Stimulated activated CD4-positive, alpha-beta T cell treated with anti-CD3 and anti-CD28 coated beads, Interleukin-4, amount 100 ng/mL, for 48 hours (primary cell): ENCODE measurements at places on chromosomes 2 and 18.
A peak's percentile ranks its signal among the peaks of the same experiment; 100 is the strongest.

GRCh38 chr18:63924551-63924950, 16.8 kb downstream of the SERPINB10 start:
- no peak for DNase-seq

GRCh38 chr2:222257645-222258044, 41.2 kb downstream of the PAX3 start:
- no peak for DNase-seq

DNA sequence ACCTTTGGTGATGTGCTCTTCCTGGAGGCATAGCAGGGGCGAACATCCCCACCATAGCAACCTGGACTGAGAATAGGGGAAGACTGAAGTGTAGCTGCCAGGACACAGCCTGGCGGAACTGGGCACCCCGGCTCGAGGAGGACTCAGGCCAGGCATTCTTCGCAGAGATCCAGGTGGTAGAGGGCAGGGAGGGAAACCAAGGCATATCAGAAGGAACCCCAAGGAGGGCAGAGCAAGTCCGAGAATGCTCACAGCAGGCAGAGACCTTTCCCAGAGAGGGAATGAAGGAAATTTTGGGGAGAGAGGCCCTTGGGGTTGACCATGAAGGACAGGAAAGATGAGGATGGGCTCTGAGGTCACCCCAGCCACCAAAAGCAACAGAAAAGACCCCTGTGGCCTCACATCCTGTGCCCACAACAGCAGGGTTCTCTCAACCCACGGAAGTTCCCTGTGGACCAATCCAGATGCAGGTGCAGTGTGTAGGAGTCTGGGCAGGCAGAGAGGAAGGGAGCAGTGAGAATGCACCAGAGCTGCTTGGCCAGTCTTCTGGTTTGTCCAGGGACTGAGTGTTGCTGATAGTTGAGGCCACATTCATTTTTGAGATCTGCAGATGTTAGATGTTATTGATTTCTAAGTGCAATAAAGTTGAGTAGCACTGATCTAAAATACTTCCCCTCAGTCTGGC, 136.9 kb downstream of the PXDN start:
- DNase-seq, result no peak

GRCh38 chr2:239238839-239239606, 161.8 kb downstream of the HDAC4 start:
- no peak for DNase-seq

GRCh38 chr2:85264471-85264870, 63.3 kb downstream of the TGOLN2 start:
- DNase-seq, result no peak

- no peak for DNase-seq
Observed at GRCh38 chr18:69758458-69758857, 189.2 kb downstream of the CD226 start.

DNA sequence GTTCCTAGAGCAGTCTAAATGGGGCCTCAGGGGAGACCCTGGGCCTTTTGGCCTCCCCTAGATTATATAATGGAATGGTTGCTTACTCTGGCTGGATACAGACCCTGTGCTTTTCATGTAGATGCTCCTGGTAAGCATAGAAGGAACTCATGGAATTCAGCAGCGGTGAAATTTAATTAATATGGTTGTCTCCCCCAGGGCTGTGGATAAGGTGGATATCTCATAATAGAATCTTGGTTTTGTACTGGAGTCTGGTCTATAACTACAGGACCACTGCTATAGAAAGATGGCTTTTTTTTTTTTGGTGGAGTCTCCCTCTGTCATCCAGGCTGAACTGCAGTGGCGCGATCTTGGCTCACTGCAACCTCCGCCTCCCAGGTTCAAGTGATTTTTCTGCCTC, 84.5 kb downstream of the HRH4 start:
- DNase-seq, result no peak

DNA sequence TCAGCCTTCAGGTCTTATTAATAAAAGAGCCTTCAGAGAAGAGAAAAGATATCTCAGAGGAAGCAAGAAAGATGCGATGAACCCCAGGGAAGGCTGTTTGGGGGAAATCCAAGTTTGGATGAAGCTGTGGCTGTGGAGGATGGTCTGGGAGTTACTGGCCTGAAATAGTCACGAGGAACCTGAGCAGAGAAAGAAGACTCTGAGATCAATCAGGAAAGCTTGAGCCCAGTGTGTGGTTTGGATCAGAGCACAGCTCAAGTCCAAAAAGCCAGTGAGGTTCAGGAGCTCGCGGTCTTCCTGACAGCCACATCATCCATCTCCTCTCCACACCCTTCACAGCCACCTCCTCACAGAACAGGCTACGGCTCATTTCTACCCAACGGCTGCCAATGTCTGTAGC, 87.4 kb upstream of the SERPINE2 start:
- no peak for DNase-seq

DNA sequence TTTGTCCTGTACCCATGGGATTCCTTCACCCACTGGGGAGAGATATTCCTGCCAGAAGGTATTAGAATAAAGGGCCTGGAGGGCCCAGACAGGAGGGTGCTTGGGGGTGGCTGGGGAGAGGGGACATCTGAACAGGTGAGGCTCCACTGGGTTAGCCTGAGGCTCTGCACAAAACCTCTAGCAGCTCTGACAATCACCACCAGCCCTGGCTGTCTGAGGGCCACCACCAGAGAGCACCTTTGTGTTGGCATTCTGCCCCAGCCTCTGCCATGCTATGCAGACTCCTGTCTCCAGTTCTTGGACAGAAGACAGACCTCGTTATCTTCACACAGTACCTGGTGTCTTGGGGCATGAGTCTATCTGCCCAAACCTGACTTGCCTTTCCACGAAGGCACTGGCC, 25.3 kb downstream of the SLC16A14 start:
- no peak for DNase-seq

DNA sequence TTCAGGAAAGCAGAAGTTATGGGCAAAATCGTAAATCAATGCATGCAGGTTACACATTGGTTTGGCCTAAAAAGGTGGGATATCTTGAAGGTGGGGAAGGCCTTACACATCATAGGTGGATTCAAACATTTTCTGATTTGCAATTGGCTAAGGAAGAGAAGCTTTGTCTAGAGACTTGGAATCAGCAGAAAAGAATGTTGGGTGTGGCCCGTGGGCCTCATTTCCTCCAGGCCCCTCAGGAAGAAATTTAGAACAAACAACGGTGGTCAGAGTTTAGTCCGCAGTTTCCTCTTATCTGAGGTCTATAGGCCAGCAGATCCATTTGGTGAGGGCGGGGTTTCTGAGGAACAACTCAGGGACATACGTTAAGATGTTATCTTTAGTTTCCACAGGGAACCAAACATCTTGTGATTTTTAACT, 50.9 kb upstream of the AFF3 start:
- DNase-seq, result no peak

DNA sequence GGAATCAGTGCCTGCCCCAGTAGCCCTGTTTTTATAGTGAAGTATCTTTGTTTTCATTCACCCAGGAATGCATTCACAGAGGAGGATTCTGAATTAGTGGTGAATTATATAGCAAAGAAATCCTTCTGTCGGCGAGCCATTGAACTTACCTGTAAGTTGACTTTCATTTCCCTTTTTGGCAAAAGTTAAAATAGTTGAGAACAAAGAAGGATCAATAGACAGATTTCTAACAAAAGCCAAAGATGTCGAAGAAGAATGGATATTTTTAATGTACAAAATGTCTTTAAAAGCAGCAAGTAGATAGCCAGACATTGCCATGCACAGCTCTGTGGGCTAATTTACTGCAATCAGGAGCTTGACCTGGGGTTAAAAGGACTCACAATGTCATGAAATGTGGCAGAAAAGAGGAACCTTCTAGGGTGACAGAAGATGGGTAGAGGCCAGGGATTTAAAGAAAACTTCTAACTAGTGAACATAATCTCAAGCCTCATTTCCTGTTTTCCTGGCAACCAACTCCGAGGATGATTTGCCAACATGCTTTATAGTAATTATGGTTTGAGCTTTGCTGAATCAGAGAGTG, 53.8 kb upstream of the TMEM87B start:
- no peak for DNase-seq

GRCh38 chr18:74194691-74195090, 46.4 kb downstream of the TIMM21 start:
- DNase-seq, result no peak

DNA sequence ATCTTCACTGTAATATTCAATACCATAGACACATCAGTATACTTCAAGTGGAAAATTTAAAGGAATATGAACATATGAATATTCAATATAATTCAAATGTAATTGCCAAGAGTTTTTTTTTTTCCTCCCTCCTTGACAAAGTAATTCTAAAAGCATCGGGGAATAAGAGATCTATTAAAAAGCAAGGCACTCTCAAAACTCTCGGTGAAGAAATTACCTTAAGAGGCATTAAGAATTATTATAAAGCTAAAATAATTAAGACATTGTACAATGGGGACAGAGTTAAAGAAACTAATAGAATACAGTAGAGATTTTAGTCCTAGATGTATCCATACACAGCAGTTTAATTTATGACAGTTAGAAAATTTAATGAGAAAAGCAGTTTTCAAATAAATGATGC, 390.0 kb upstream of the SLC8A1 start:
- DNase-seq, result no peak

DNA sequence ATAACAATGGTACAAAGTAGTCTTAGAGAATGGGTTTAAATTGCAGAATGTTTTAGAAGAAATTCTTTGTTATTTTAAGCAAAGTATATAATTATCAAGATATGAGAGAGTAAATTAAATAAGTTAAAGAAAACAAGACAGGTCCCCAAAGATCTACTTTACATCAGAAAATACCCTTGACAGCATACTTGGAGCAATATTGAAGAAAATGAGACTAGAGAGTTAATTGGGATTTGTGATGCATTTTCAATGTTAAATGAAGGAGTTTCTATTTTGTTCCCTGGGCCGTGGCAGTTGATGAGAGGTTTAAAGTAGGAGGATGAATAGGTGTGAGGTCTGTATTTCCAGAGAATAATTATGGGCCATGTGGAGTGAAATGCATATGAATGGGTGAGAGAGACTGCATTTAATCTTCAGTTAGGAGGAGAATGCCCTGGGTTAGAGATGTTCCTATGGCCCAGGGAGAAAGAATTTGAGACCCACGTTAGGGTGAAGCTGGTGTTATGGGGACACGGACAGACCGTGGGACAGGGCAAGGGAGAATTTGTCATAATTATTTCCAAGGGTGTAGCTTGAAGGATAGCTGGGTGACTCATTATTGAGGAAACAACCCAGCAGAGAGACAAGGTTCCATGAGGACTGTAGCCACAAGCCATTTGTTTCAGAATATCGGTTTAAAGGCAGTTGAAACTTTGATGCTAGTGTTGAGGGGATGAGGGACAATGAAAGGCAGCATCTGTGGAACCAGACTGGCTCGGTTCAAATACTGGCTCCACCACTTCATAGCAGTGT, 22.7 kb downstream of the MGAT5 start:
- DNase-seq, result no peak

DNA sequence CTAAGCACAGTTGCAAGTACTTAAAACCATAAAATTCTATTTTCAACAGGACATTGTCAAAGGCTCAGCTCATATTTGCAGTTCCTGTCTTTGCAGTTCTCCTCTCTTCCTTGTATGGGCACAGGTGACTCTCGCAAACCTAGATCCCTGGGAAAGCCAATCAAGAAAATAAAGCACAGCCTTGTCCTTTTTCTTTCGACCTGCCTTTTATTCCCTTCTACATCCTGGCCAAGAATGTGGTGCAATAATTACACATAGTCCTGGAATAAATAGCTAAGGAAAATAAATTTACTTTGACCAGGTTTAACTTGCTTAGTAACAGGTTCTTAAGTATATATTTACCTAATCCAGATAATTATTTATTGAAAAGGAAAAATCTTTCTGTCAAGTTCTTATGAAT, 20.2 kb downstream of the ATG16L1 start:
- DNase-seq, result no peak

DNA sequence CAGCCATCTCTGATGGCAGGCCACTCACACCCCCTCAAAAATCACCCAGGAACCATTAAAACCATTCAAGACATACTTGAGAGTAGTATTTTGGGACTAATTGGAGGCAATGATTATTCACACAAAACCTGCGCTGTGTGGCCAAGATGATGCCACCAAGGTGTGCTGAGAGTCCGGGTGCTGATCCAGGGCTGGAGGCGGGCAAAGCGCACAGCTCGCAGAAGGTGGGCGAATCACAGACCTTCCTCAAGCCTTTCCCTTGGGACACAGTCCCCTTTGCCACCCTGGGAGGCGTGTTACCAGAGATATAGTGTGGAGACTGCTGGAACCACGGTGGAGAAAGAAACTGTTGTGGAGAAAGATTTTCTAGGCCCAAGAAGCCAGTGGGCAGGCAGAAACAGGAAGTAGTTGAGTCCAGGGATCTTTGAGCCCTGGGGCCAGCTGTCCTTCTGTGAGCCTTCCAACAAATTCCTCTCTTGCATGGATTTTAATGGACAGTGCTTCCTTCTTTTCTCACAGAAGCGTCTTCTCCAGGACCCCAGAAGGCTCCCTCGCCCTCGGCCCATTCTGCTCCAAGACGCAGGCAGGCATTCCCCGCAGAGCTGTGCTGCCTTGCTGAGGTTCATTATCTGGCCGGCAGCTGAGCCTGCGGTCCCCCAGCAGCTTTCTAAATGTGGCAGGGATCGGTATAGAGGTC, 8.0 kb downstream of the COPS9 start:
- no peak for DNase-seq

DNA sequence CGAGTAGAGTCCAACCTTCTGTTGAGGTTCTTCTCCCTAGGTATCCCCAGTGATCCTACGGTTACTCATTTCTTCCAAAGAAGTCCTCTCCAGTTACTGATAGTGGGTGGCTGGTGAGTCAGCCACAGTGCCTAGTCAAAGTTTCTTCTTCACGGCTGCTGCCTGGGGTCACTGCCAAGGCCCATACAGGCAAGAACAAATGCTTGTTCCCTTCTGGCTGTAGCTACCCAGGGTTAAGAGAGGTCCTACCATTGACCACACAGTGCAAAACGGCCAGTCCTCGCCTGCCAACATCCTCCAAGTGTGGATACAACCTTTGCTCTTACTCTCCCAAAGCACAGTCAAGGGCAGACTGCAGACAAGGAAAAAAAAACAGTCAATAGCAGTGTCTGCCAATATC, 2.9 kb upstream of the PTPN4 start:
- DNase-seq, result peak; percentile 43

- peak; percentile 79 for DNase-seq
Observed at GRCh38 chr2:3519255-3520205, at the start of gene ADI1. Gene ADI1, minus strand, starts transcription at chr2:3519531. Its CDS starts 44 bp downstream, at chr2:3519487.

- no peak for DNase-seq
Observed at GRCh38 chr2:213122725-213123124, 28.7 kb downstream of the IKZF2 start.

DNA sequence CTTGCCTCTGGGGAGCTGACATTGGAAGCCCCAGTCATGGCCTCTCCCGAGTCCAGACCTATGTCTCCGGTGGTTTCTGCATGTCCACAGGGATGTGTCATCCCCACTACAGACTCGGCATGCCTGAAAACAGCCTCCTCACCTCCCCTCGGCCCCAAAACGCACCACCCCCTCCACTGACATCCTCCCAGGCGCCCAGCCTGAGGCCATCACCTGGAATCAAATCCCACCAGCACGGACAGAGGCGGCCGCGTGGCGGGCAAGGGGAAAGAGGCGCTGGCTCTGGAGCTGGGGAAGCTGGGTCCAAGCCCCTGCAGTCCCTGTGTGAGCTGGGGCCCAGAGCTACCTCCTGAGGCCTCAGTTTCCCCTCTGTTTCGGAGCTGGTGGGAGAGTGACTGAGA, 69.9 kb upstream of the SMAD7 start:
- no peak for DNase-seq

- DNase-seq, result no peak
Observed at GRCh38 chr2:200158647-200159356, 147.7 kb upstream of the SPATS2L start.

- no peak for DNase-seq
Observed at GRCh38 chr2:98502556-98503335, 58.1 kb downstream of the INPP4A start.

GRCh38 chr18:73679941-73680712, 467.5 kb downstream of the FBXO15 start:
- DNase-seq, result no peak

GRCh38 chr2:186927867-186928191, 78.9 kb upstream of the ZSWIM2 start:
- no peak for DNase-seq
